ENCODE measurements at places on chromosomes 13 and 19. TPM values are rescaled to one million over a fixed set of nuclear protein-coding genes. Genes with fewer than 3 reads are reported as not detected.
A peak's percentile ranks its signal among the peaks of the same experiment; 100 is the strongest.

- H3K4me3 ChIP-seq: no peak overlapping the region
- peak overlapping the region; percentile 93 for H3K27ac ChIP-seq
- H3K27me3 ChIP-seq: no peaks in the 10 kb centered on the region
- H3K4me1 ChIP-seq: peaks cover 61% of the 10 kb centered on the region
These were observed 5.8 kb downstream of the PPP1R14A start for GRCh38 chr19:38250428-38250820.

GRCh38 chr13:90867336-90867683, 480.2 kb upstream of the MIR17HG start:
- H3K4me1 ChIP-seq: no peaks in the 10 kb centered on the region
- DNase-seq: peak; percentile 62
- H3K36me3 ChIP-seq: no peaks in the 10 kb centered on the region
- no peak overlapping the region for H3K4me3 ChIP-seq

DNA sequence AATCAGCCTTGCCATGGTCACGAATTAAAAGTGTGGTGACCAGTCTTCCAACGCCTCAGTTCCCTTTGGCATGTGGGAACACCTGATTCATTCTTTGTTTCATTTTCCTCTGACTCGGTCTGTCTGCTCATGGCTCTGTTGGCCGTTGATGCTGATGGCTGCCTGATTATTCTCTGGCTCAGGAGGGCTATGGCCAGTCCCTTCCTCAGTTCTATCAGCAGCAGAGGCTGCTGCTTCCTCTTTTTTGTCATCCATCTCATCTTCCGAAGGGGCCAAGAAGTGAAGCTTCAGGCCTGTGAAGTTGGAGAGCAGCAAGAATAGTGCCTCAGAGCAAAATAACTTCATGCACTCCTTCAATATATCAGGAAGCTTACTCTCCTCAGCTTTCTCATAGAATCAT, 9.5 kb upstream of the MLNR start:
- no peak overlapping the region for H3K4me3 ChIP-seq
- DNase-seq: no peak
- H3K27me3 ChIP-seq: no peaks in the 10 kb centered on the region
- peaks cover 52% of the 10 kb centered on the region for H3K36me3 ChIP-seq
- H3K4me1 ChIP-seq: no peaks in the 10 kb centered on the region
- H3K27ac ChIP-seq: no peak overlapping the region

DNA sequence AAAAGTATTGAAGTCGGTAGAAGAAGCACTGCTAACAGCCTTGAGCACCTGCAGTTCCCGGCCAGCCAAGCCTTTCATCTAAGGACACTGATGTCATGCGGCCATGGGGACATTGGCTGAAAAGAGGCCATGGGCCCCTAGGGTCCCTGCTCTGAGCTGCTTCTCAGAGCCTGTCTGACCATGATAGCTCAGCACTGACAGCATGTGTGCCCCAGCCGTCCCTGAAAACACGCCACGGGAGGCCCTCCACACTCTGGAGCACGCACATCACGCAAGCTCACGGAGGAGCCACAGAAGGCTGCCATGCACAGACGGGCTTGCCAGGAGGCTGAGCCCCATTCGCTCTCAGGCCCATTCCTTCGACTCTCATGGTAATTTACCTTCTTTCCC, 51.8 kb downstream of the MLLT1 start:
- H3K4me1 ChIP-seq: peaks cover 15% of the 10 kb centered on the region
- no peak overlapping the region for H3K4me3 ChIP-seq
- H3K27me3 ChIP-seq: no peaks in the 10 kb centered on the region
- DNase-seq: no peak

DNA sequence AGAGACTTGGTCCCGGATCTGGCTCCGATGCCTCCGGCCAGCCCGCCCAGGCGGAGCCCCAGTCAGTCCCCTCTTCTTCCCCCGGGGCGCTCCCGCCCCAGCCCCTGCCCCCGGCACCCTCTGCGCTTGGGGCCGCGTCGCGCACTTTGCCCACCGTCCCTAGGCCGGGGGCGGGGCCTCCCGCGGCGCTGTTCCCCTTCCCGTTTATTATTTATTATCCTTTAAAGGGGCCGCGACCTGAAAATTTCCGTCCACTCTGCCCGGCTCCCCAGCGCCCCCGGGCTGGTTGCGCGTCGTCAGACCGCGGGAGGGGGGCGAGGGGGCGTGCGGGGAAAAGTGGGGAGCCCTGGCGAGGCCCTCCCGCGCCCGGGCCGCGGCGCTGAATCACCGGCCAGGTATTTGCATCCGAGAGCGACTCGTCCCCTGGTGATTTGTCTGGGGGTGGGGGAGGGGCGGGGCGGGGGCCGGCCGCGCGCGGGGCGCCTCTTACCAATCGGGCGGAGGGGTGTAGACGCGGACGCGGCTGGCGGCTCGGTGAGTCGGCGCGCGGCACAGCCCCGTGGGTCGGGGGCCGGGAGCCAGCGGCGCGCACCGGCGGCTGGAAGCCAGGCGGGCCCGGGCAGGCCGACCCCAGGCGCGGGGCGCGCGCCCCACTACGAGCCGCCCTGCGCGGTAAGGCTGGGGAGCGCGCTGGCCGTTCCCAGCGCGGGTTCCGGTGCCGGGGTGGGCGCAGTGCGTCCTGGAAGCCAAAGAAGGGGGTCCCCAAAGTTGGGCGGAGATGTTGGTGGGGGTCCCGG, at the start of gene ARID3A:
Gene ARID3A, plus strand, starts transcription at position 510 of the 797 bp plus-strand sequence. CDS start 3,494 bp downstream, outside the sequence.
- H3K4me3 ChIP-seq: peak within 1 kb of the TSS; percentile 95
- H3K36me3 ChIP-seq: no peaks in the 10 kb centered on the region
- H3K27me3 ChIP-seq: peaks cover 8% of the 10 kb centered on the region
- peak within 1 kb of the TSS; percentile 82 for H3K27ac ChIP-seq
- DNase-seq: peak; percentile 91

SOX1 gene
- not detected for total RNA-seq

GGN gene
- not detected for total RNA-seq

TIMM29 gene
- total RNA-seq: 29.3 TPM
